ENCODE measurements at places on chromosomes 3 and 15.

DNA sequence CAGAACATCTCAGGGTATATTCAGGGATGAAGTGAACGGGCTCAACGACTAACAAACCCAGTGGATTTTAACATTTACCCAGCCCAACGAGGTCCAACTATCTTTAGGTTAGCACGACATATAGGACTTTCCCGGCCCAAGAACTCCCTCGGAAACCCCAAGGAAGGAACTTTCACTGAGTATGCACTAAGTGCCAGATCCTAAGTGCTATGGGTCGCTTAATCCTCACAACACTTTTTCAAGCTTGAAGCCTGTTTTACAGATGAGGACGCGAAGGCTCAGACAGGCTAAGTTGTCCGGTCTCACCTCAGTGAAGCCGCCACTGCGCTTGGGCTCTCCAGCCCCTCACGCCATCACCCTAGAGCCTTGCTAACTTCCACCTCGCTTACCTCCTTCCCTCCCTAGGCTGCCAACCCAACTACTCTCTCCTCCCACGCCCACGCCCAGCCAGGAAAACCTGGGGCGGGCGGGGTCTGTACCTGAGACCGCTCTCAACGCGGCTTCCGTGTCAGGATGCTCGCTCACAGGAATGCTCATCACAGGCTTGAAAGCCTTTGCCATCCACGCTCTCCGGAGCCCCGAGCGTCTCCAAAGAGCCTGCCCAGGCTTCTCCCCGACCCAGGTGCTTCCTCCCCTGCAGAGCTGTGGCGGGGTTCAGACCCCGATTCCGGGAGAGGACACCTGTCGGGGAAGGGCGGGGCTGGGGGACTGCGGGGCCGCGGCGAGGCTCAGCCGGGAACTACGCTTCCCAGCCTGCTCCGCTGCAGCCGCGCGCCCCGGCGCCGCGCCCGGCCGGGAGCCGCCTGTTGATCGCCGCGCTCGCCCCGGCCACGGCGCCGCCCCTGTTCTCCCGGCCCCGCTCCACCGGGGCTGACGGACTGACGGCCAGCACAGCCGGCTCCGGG is at the start of gene TMOD2:
Gene TMOD2, plus strand, starts transcription at position 806 of the 905 bp plus-strand sequence. CDS start 14,845 bp downstream, outside the sequence.
- H3K36me3 ChIP-seq: no peaks in the 10 kb centered on the region
- DNase-seq: no peak
- H3K4me1 ChIP-seq: peaks cover 1% of the 10 kb centered on the region
- no peak within 1 kb of the TSS for H3K27ac ChIP-seq
- peaks cover 23% of the 10 kb centered on the region for H3K27me3 ChIP-seq
- H3K4me3 ChIP-seq: peak within 1 kb of the TSS; percentile 72

DNA sequence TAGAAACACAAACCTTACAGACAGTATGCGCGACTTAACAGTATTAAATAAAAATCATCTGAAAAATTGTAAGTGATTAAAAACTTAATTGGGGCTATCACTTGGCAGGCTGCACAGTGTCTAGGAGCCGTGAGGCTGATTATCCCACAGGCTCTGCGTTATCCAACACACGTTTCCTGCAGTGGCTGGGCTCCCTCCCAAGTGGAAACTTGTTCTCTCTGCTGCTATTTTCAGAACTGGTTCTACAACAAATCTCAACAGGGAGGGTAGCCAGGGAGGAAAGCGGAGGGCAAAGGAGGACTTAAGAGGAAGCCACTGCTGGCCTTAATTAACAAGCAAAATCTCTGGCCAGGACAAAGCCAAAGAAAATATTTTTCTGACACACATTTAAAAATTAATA is 555.2 kb downstream of the MAGI1 start:
- no peaks in the 10 kb centered on the region for H3K36me3 ChIP-seq
- no peak for DNase-seq
- H3K27me3 ChIP-seq: no peaks in the 10 kb centered on the region
- H3K4me3 ChIP-seq: no peak overlapping the region

- no peak for DNase-seq
- peaks cover 6% of the 10 kb centered on the region for H3K4me1 ChIP-seq
- no peaks in the 10 kb centered on the region for H3K36me3 ChIP-seq
These were observed 68.7 kb downstream of the CD200 start for GRCh38 chr3:112401617-112402016.

DNA sequence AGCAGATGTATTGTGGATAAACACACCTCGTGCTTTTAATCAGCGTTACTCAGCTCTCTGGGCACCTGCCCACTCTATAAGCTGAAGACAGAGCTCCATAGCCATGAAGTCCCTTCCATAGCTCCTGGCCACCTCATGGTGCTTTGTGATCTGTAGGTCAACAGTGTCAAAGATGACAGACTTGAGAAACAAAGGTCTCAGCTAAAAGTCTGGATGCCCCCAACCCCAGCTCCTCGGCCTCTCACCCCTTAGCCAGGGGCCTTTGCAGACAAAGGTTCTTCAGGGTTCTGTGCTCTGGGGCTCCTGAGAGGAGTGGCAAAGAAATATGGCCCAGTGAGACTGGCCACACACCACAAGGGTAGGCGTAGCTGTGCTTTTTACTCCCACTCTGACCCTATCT is 168.6 kb downstream of the KLF13 start:
- H3K27me3 ChIP-seq: no peaks in the 10 kb centered on the region
- DNase-seq: no peak
- H3K4me1 ChIP-seq: no peaks in the 10 kb centered on the region
- no peaks in the 10 kb centered on the region for H3K36me3 ChIP-seq
- no peak overlapping the region for H3K27ac ChIP-seq

GRCh38 chr3:103992469-103992868 is 1374.2 kb upstream of the ALCAM start:
- H3K36me3 ChIP-seq: no peaks in the 10 kb centered on the region
- H3K4me1 ChIP-seq: no peaks in the 10 kb centered on the region
- DNase-seq: no peak
- H3K27me3 ChIP-seq: no peaks in the 10 kb centered on the region
- H3K4me3 ChIP-seq: no peak overlapping the region

DNA sequence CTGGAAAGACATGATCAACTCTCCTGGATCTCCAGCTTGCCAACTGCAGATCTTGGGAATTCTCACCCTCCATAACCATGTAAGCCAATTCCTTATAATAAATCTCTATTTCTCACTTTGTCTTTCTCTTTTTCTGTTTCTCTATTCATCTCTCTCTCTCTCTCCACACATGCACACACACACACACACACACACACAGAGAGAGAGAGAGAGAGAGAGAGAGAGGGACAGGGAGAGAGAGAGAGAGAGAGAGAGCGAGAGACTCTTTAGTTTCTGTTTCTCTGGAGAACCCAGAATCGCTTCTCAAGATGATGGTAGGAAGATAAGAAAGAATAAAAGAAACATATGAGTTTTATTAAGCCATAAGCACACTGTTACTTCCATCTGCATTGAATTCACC is 111.9 kb downstream of the BCHE start:
- H3K4me1 ChIP-seq: no peaks in the 10 kb centered on the region
- H3K4me3 ChIP-seq: no peak overlapping the region
- no peak overlapping the region for H3K27ac ChIP-seq

GRCh38 chr3:69433969-69434325 is 48.1 kb upstream of the FRMD4B start:
- H3K27ac ChIP-seq: no peak overlapping the region
- no peaks in the 10 kb centered on the region for H3K36me3 ChIP-seq
- H3K27me3 ChIP-seq: no peaks in the 10 kb centered on the region
- no peak for DNase-seq
- no peaks in the 10 kb centered on the region for H3K4me1 ChIP-seq

GRCh38 chr3:157912514-157913451 is 193.4 kb downstream of the SHOX2 start:
- no peaks in the 10 kb centered on the region for H3K36me3 ChIP-seq
- H3K4me3 ChIP-seq: no peak overlapping the region
- H3K4me1 ChIP-seq: no peaks in the 10 kb centered on the region
- H3K27me3 ChIP-seq: no peaks in the 10 kb centered on the region
- no peak for DNase-seq

DNA sequence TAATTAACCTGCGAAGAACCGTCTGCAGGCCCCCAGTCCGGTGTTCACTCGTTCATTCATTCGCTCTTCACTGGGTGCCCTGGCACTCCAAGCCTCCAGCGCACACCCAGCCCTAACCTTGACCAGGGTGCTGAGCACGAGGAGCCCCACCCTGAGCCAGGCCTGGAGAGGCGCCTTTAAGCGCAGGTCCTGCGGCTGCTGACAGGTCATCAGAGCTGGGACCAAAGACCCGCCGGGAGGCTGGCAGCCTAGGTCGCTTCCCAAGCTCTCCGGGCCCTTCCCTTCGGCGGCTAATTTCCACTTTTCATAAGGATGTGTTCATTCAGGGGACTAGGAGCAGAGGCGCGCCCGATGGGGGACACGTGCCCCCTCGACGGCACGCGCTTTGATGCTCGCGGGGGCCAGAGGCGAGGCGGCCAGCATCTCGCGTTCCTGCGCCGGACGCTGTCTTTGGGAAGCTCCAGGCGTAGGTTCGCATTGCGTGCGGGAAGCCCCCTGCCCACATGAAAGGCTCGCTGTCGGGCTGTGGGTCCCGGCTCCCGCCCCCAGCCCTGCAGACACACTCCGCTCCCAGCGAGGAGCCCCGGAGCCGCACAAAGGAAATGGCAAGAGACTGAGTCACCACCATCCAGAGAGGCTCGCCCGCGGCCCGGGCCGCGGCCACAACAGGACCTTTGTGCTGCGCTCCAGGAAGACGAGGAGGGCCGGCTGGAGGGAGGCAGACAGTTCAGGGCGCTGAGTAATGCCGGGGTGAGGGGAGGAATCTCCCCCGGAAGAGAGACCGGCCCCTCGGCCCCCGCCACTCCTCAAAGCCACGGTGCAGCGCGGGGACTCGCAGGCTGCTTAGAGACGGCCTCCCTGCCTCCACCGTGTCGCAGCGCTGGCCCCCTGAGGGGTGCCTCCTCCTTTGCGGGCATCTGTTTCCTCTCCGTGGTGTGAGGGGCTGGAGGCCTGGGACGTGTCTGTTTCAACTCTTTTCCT is 266.4 kb upstream of the HES1 start:
- peaks cover 5% of the 10 kb centered on the region for H3K4me1 ChIP-seq
- H3K27me3 ChIP-seq: peaks cover 4% of the 10 kb centered on the region
- H3K36me3 ChIP-seq: no peaks in the 10 kb centered on the region

DNA sequence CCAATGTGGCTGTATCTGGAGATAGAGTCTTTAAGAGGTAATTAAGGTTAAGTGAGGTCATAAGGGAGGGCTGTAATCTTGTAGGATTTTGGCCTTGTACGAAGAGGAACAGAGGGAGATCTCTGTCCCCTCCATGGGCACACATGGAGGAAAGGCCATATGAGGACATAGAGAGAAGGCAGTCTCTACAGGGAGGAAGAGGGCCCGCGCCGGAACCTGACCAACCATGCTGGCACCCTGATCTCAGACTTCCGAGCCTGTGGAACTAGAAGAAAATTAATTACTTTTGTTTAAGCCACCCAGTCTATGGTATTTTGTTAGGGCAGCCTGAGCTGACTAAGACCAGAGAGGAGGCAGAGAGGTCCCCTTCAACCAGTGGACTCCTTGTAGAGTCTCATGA is 17.7 kb upstream of the MRPS22 start:
- H3K4me3 ChIP-seq: no peak overlapping the region
- H3K27ac ChIP-seq: no peak overlapping the region
- H3K36me3 ChIP-seq: no peaks in the 10 kb centered on the region

GRCh38 chr15:43514241-43515057 is 3.0 kb upstream of the MAP1A start:
- H3K4me3 ChIP-seq: no peak overlapping the region
- H3K27ac ChIP-seq: no peak overlapping the region
- no peaks in the 10 kb centered on the region for H3K36me3 ChIP-seq
- peaks cover 8% of the 10 kb centered on the region for H3K27me3 ChIP-seq
- no peak for DNase-seq

DNA sequence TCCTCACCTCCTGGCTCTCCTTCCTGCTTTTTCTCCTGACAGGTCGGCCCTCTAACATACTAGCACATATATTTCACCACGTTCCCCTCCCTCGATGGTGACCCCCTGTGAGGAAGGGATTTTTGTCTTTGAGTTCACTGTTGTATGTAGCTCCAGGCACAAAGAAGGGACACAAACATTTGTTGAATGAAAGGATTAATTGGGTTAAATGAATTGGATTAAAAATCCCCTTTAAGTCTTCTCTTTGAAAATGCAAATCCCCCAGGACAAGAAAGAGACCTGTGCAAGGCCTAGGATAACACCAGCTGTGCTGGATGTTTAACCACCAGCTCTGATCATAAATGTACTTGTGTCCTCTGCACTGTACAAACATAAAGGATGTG is 3.3 kb downstream of the CALML4 start:
- no peaks in the 10 kb centered on the region for H3K36me3 ChIP-seq
- no peak overlapping the region for H3K4me3 ChIP-seq
- peaks cover 15% of the 10 kb centered on the region for H3K4me1 ChIP-seq
- no peak overlapping the region for H3K27ac ChIP-seq
- DNase-seq: no peak

GRCh38 chr15:33506781-33507296 is 196.1 kb downstream of the RYR3 start:
- H3K36me3 ChIP-seq: no peaks in the 10 kb centered on the region
- H3K27ac ChIP-seq: no peak overlapping the region
- H3K27me3 ChIP-seq: no peaks in the 10 kb centered on the region
- no peak for DNase-seq
- H3K4me3 ChIP-seq: no peak overlapping the region

DNA sequence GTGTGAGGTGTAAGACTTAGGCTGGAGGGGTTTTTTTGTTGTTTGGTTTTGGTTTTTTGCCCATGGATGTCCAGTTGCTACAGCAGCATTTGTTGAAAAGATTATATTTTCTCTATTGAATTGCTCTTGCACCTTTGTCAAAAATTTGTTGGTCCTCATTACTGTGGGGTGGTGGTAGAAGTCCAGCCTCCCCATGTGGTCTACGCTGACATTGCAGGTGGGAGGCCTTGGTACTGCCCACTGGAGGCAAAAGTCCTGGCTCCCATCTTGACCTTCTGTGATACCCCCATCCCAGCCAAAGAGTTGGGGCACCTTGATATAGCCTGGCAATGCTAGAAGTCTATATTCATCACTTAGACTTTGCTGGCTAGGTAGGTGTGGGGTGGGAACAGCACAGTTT is 5.4 kb upstream of the RAB6B start:
- no peak for DNase-seq
- peaks cover 11% of the 10 kb centered on the region for H3K27me3 ChIP-seq
- no peak overlapping the region for H3K4me3 ChIP-seq
- H3K4me1 ChIP-seq: peaks cover 5% of the 10 kb centered on the region
- H3K27ac ChIP-seq: no peak overlapping the region
- no peaks in the 10 kb centered on the region for H3K36me3 ChIP-seq

GRCh38 chr15:68430471-68431036 is 1.4 kb downstream of the ITGA11 start:
- no peaks in the 10 kb centered on the region for H3K4me1 ChIP-seq
- no peak for DNase-seq
- peaks cover 39% of the 10 kb centered on the region for H3K27me3 ChIP-seq
- H3K36me3 ChIP-seq: no peaks in the 10 kb centered on the region

GRCh38 chr3:9111866-9112265 is 137.6 kb downstream of the SRGAP3 start:
- no peak overlapping the region for H3K4me3 ChIP-seq
- no peak overlapping the region for H3K27ac ChIP-seq
- H3K36me3 ChIP-seq: no peaks in the 10 kb centered on the region
- no peaks in the 10 kb centered on the region for H3K27me3 ChIP-seq

DNA sequence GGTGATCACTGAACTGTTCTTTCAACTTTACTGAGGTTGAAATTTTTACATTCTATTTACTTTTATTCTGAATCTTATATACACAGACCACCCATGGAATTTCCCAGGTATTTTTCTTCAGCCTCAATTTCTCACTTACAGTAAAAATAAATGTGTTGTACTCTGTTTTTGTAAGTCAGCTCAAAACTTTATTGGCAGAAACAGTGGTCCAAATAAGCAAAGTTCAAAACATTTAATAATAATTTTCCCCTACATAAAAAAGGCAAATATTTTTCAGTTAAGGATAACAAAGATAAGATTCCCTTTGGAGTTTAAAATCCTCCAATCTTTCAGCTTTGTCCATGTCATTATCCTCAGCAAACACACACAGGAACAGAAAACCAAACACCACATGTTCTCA is 738.0 kb downstream of the FHIT start:
- DNase-seq: no peak
- H3K27ac ChIP-seq: no peak overlapping the region
- no peaks in the 10 kb centered on the region for H3K36me3 ChIP-seq
- no peaks in the 10 kb centered on the region for H3K4me1 ChIP-seq

All from iPS DF 6.9 (cell line).